ENCODE measurements at places on chromosomes 11 and 22. TPM values are rescaled to one million over a fixed set of nuclear protein-coding genes. Genes with fewer than 3 reads are reported as not detected.

SLC2A11 gene
- total RNA-seq, result 5.7 TPM

ABTB2 gene
- total RNA-seq, result 8.3 TPM

RBMXL2 gene
- total RNA-seq, result 0.10 TPM

POLR3H gene
- 34.4 TPM for total RNA-seq

CASP1 gene
- 87.9 TPM for total RNA-seq

MRE11 gene
- total RNA-seq, result 35.8 TPM

SYT8 gene
- total RNA-seq, result not detected

PARVA gene
- 0.41 TPM for total RNA-seq

GP1BB gene
- not detected for total RNA-seq

DTX4 gene
- total RNA-seq, result 0.12 TPM

ENTHD1 gene
- 0.41 TPM for total RNA-seq

All from T-helper 1 cell treated with Interleukin-12 subunit alpha and Interleukin-12 subunit beta and Interleukin-4 antibody, amounts not matched to agents 30 ng/mL and 1 ng/mL, for 36 hours (primary cell).